Progenitor cell of endocrine pancreas (in vitro differentiated cells): ENCODE measurements at places on chromosomes 7 and 10. TPM values are rescaled to one million over a fixed set of nuclear protein-coding genes. Genes with fewer than 3 reads are reported as not detected.
A peak's percentile ranks its signal among the peaks of the same experiment; 100 is the strongest.

AASS gene
- total RNA-seq: 70.2 and 76.3 TPM in 2 replicates

FAM13C gene
- total RNA-seq: 5.9 and 6.4 TPM in 2 replicates

MMD2 gene
- not detected in 2 replicates for total RNA-seq

SPDYE6 gene
- total RNA-seq: not detected in 2 replicates

DNA sequence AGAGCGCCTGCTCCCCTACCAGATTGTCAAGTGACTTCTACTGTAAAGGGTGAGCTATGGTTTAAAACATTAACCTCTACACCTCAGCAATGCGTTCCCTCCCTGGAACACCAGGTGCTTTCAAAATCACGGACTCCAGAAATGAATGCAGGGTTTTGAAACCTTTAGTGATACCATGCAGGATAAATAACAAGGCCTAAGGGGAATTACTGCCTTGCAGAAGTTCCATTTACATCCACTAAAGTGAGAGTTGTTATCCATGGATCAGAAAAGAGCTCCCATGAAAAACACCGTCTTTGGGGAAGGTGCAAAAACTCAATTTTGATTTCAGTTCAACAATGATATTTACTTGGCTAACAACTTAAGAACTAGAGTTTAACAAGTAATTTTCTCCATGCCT, 4.0 kb downstream of the FZD8 start:
- H3K27me3 ChIP-seq: peaks cover 13% of the 10 kb centered on the region
- H3K36me3 ChIP-seq: peaks cover 1% of the 10 kb centered on the region
- H3K4me3 ChIP-seq: peak overlapping the region; percentile 63
- H3K27ac ChIP-seq: no peak overlapping the region

DNA sequence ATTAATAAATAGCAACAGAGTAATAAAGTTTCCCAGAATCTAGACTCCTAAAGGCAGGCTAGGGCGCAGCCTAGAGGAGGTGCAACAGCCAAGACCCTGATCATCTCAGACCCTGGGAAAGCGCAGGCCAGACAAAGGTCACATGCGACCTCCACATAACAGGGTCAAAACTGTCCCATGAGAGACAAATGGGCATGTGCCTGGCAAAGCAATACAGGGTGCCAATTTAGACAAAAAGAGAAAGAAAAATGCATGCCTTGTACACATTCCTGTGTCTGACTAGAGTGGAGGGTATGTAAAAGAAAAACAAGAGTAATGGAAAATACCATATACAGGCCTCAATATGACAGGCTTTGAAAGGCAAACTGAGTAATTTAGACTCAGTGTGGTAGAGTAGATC, 22.2 kb downstream of the MPP7 start:
- H3K27me3 ChIP-seq: no peaks in the 10 kb centered on the region
- H3K4me3 ChIP-seq: no peak overlapping the region
- DNase-seq: no peak
- H3K36me3 ChIP-seq: no peaks in the 10 kb centered on the region
- peak overlapping the region; percentile 46 for H3K27ac ChIP-seq
- H3K4me1 ChIP-seq: peaks cover 35% of the 10 kb centered on the region

DNA sequence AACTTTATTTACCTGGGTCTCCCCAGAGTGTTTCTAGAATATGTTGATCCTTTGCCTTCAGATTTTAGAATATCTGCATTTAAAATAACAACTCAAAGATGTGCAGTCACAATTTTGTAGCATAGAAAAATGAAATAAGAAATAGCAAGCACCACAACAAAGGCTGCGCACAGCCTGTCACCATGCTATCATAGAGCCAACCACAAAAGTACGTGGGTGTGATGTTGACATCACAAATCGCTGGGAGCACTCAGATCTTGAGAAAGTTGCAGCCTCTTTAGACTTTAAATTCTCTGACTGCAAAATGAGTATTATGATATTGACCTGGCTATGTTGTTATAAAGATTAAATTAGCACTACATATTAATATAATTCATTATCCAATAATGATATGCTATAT, 177.9 kb downstream of the TNS3 start:
- no peak overlapping the region for H3K4me3 ChIP-seq
- no peaks in the 10 kb centered on the region for H3K27me3 ChIP-seq
- peaks cover 10% of the 10 kb centered on the region for H3K4me1 ChIP-seq
- H3K36me3 ChIP-seq: peaks cover 38% of the 10 kb centered on the region

GRCh38 chr10:19708031-19708430, 108.2 kb upstream of the PLXDC2 start:
- H3K4me3 ChIP-seq: no peak overlapping the region
- no peak for DNase-seq
- no peak overlapping the region for H3K27ac ChIP-seq
- H3K4me1 ChIP-seq: no peaks in the 10 kb centered on the region
- no peaks in the 10 kb centered on the region for H3K27me3 ChIP-seq
- peaks cover 1% of the 10 kb centered on the region for H3K36me3 ChIP-seq

- peaks cover 32% of the 10 kb centered on the region for H3K27me3 ChIP-seq
- no peaks in the 10 kb centered on the region for H3K36me3 ChIP-seq
- no peaks in the 10 kb centered on the region for H3K4me1 ChIP-seq
- no peak for DNase-seq
Measured at GRCh38 chr7:107643407-107643806, 17.2 kb upstream of the SLC26A4 start.

- no peak for DNase-seq
- H3K27ac ChIP-seq: no peak overlapping the region
- H3K27me3 ChIP-seq: no peaks in the 10 kb centered on the region
- peaks cover 28% of the 10 kb centered on the region for H3K36me3 ChIP-seq
Measured at GRCh38 chr10:92486637-92487036, 87.3 kb downstream of the IDE start.

- H3K27ac ChIP-seq: no peak overlapping the region
- H3K36me3 ChIP-seq: no peaks in the 10 kb centered on the region
- H3K4me1 ChIP-seq: no peaks in the 10 kb centered on the region
- no peaks in the 10 kb centered on the region for H3K27me3 ChIP-seq
- DNase-seq: no peak
- no peak overlapping the region for H3K4me3 ChIP-seq
Measured at GRCh38 chr7:136412952-136413351, 435.8 kb upstream of the MTPN start.

GRCh38 chr7:124171068-124171467, 138.2 kb upstream of the TMEM229A start:
- no peak overlapping the region for H3K27ac ChIP-seq
- no peaks in the 10 kb centered on the region for H3K27me3 ChIP-seq
- no peaks in the 10 kb centered on the region for H3K36me3 ChIP-seq
- no peak overlapping the region for H3K4me3 ChIP-seq

GRCh38 chr7:130843703-130844102, 109.7 kb upstream of the KLF14 start:
- H3K27ac ChIP-seq: no peak overlapping the region
- H3K4me3 ChIP-seq: no peak overlapping the region
- no peak for DNase-seq
- peaks cover 11% of the 10 kb centered on the region for H3K27me3 ChIP-seq

- H3K36me3 ChIP-seq: peaks cover 11% of the 10 kb centered on the region
- H3K4me3 ChIP-seq: no peak overlapping the region
- no peak for DNase-seq
- H3K27me3 ChIP-seq: no peaks in the 10 kb centered on the region
- peaks cover 15% of the 10 kb centered on the region for H3K4me1 ChIP-seq
Measured at GRCh38 chr7:31950091-31950755, 120.0 kb downstream of the PDE1C start.

- H3K27me3 ChIP-seq: peaks cover 3% of the 10 kb centered on the region
- no peaks in the 10 kb centered on the region for H3K36me3 ChIP-seq
- DNase-seq: no peak
- H3K27ac ChIP-seq: no peak overlapping the region
- H3K4me3 ChIP-seq: no peak overlapping the region
Measured at GRCh38 chr10:29446327-29446726, 157.5 kb downstream of the LYZL1 start.

GRCh38 chr7:79624336-79624735, 170.9 kb upstream of the MAGI2 start:
- no peak for DNase-seq
- H3K27ac ChIP-seq: no peak overlapping the region
- no peaks in the 10 kb centered on the region for H3K36me3 ChIP-seq
- no peak overlapping the region for H3K4me3 ChIP-seq

- DNase-seq: no peak
- no peaks in the 10 kb centered on the region for H3K27me3 ChIP-seq
- H3K36me3 ChIP-seq: no peaks in the 10 kb centered on the region
- H3K27ac ChIP-seq: no peak overlapping the region
- H3K4me3 ChIP-seq: no peak overlapping the region
- H3K4me1 ChIP-seq: no peaks in the 10 kb centered on the region
Measured at GRCh38 chr10:1507436-1507835, 229.9 kb downstream of the ADARB2 start.

GRCh38 chr7:140292438-140292837, 105.9 kb downstream of the SLC37A3 start:
- no peak overlapping the region for H3K27ac ChIP-seq
- H3K27me3 ChIP-seq: no peaks in the 10 kb centered on the region
- no peaks in the 10 kb centered on the region for H3K36me3 ChIP-seq
- no peak for DNase-seq
- no peaks in the 10 kb centered on the region for H3K4me1 ChIP-seq
- no peak overlapping the region for H3K4me3 ChIP-seq

DNA sequence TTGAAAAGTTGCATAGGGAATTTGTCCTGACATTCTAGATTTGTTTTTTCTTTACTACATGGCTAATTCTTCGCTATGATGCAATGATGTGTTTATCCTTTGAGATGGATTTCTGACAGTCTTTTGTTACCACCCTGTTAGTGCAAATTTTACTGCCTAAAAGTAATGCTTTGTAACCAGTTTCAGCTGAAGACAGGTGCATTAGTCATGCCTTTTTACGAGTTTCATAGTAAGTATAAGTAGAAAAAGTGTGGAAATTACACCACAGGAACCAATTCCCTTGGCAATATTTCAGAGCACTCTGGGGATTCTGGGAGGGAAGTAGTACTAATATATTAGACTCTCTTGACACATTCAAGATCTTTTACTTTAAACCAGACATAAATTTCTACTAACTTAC, 257.8 kb upstream of the DKK1 start:
- H3K4me3 ChIP-seq: no peak overlapping the region
- no peaks in the 10 kb centered on the region for H3K36me3 ChIP-seq
- no peaks in the 10 kb centered on the region for H3K4me1 ChIP-seq
- no peaks in the 10 kb centered on the region for H3K27me3 ChIP-seq

GRCh38 chr10:77264107-77264506, 373.5 kb downstream of the KCNMA1 start:
- H3K36me3 ChIP-seq: no peaks in the 10 kb centered on the region
- DNase-seq: no peak
- H3K4me1 ChIP-seq: peaks cover 2% of the 10 kb centered on the region
- no peak overlapping the region for H3K4me3 ChIP-seq
- peaks cover 52% of the 10 kb centered on the region for H3K27me3 ChIP-seq

GRCh38 chr10:60731134-60731885, 47.0 kb upstream of the CDK1 start:
- H3K27ac ChIP-seq: no peak overlapping the region
- H3K4me1 ChIP-seq: peaks cover 22% of the 10 kb centered on the region
- H3K27me3 ChIP-seq: no peaks in the 10 kb centered on the region
- DNase-seq: no peak
- no peaks in the 10 kb centered on the region for H3K36me3 ChIP-seq
- H3K4me3 ChIP-seq: peak overlapping the region; percentile 93

DNA sequence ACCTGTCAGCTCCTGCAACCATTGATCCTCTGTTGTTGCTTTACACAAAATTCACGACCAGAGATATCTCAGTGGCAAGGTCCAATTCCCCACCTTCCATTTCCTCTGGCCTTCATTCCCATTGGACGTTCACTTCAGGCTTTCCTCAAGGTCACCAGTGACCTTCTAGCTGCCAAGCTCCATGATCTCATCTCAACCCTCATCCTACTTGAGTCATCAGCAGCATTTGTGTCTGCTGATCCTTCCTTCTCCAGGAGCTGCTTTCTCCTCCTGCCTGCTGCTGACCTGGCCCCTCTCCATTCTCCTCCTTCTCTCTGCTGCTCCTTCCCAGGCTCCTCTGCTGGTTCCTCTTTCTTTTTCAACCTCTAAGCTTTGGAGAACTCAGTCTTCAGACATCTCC, 66.2 kb upstream of the C10orf90 start:
- no peak overlapping the region for H3K27ac ChIP-seq
- no peaks in the 10 kb centered on the region for H3K36me3 ChIP-seq
- no peak overlapping the region for H3K4me3 ChIP-seq
- H3K4me1 ChIP-seq: peaks cover 2% of the 10 kb centered on the region
- peaks cover 30% of the 10 kb centered on the region for H3K27me3 ChIP-seq
- DNase-seq: no peak

- no peaks in the 10 kb centered on the region for H3K36me3 ChIP-seq
- no peak overlapping the region for H3K27ac ChIP-seq
- no peak for DNase-seq
- peaks cover 6% of the 10 kb centered on the region for H3K4me1 ChIP-seq
- H3K4me3 ChIP-seq: no peak overlapping the region
Measured at GRCh38 chr7:94182721-94183120, 178.6 kb upstream of the BET1 start.

DNA sequence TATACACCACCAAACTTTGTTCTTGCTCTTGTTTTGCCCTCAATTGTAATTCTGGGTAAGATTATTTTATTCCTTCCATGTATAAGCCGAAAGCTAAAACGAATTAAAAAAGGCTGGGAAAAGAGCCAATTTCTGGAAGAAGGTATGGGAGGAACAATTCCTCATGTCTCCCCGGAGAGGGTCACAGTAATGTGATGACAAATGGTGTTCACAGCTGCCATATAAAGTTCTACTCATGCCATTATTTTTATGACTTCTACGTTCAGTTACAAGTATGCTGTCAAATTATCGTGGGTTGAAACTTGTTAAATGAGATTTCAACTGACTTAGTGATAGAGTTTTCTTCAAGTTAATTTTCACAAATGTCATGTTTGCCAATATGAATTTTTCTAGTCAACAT, 12.5 kb upstream of the CFAP69 start:
- H3K36me3 ChIP-seq: no peaks in the 10 kb centered on the region
- no peak overlapping the region for H3K27ac ChIP-seq
- no peaks in the 10 kb centered on the region for H3K27me3 ChIP-seq
- no peak overlapping the region for H3K4me3 ChIP-seq
- H3K4me1 ChIP-seq: no peaks in the 10 kb centered on the region

DNA sequence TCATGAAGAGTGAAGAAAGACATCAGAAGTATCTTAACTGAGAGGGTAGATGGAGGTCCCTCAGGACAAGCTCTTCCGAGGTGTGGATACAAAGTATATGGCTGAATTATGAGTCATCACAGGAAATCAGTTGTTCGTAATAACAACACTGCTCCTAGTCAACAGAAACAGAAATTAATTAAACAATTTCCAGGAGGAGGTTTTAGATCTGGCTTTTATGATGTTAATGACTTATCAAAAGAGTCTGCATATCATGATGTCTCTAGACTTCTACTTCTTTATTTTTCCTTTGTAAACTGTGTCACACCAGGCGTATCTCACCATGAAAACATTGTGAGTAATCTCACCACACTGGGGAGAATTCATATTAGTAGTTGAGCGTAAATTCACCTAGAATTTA, 31.2 kb downstream of the OSBPL3 start:
- H3K36me3 ChIP-seq: no peaks in the 10 kb centered on the region
- no peak overlapping the region for H3K4me3 ChIP-seq
- no peak overlapping the region for H3K27ac ChIP-seq

- H3K4me3 ChIP-seq: peak within 1 kb of the TSS; percentile 92
- H3K27ac ChIP-seq: peak within 1 kb of the TSS; percentile 97
- peaks cover 2% of the 10 kb centered on the region for H3K4me1 ChIP-seq
Measured at GRCh38 chr10:98414932-98415730, at the start of gene PYROXD2. PYROXD2 (minus strand) TSS chr10:98415182; CDS start chr10:98415135, 47 bp downstream.

DNA sequence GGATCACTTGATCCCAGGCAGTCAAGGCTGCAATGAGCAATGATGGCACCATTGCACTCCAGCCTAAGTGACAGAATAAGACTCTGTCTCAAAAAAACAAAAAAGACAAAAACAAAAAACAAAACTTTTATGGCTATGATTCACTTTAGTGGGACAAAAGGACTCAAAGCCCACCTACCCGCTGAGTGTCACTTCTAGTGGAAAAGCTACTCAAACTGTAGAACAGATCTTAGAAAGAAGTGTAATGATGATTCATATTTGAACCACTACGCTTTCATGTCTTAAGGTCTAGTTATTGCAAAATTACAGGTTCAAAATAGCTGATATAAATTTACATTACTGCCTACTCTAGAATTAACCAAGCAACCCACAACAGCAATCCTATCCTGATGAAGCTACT, 47.1 kb upstream of the OTUD1 start:
- DNase-seq: no peak
- H3K4me1 ChIP-seq: no peaks in the 10 kb centered on the region
- no peaks in the 10 kb centered on the region for H3K27me3 ChIP-seq
